Myocyte (in vitro differentiated cells): ENCODE measurements at places on chromosomes 7 and 10.

DNA sequence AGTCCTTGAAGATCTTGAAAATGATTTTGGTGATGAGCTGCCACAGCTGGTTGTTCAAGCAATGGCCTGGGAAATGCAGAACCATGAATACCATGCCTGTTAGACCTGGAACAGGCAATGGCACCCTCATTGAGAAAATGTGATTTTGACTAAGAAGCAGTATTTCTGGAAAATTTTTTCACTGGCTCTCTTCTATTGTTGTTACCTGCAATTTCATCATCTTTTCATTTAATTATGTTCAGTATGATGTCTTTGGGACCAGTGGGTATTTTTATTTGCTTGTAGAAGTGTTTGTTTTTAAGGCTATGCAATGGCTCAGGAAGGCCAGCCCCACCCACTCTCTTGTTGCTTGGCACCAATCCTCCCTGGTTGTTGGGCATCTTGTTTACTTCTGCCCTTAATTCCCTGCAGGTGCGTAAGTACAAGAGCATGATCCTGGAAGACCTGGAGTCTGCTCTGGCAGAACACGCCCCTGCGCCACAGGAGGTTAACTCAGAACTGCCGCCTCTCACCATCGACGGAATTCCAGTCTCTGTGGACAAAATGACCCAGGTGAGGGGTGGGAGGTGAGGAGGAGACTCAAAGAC lies 78.6 kb downstream of the NRF1 start:
- DNase-seq = peak; percentile 5

DNA sequence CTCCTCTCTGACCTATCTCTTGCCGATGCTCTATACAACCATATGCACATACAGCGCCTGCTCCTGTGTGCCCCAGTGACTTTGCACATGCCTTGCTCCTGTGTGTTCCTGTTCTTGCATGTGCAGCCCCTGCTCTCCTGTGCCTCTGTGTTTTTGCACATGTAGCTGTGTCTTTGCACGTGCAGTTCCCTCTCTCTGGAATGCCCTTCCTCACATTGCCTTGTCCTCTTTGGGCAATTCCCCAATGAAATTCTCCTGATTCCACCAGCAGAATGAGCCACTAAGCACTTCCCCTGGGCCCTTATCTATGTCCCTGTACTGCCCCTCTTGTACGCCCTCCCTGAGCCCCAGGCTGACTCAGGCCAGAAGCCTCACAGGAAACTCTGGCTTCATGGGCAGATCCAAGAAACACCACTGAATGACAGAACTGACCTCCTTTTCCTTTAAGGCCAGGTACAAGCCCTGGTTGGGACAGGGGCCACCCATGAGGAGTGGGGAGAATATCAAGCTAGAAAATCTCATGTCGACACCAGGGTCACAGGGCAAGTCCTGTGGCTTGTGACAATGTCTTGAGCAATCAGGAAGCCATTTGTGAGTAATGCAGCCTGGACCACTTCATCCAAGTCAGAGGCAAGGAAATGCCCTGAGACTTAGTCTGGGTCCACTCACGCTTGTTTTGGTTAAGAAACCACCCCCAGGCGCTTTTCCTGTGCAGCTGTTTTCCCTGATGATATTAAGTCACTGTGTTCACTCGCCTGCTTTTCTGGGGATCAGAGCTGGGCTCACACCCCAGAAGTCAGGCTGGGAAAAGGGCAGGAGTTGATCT lies 1.9 kb upstream of the ARHGAP22 start:
- DNase-seq = peak; percentile 84

- DNase-seq = peak; percentile 36
Observed at GRCh38 chr7:135447748-135448147, 62.2 kb downstream of the CNOT4 start.

DNA sequence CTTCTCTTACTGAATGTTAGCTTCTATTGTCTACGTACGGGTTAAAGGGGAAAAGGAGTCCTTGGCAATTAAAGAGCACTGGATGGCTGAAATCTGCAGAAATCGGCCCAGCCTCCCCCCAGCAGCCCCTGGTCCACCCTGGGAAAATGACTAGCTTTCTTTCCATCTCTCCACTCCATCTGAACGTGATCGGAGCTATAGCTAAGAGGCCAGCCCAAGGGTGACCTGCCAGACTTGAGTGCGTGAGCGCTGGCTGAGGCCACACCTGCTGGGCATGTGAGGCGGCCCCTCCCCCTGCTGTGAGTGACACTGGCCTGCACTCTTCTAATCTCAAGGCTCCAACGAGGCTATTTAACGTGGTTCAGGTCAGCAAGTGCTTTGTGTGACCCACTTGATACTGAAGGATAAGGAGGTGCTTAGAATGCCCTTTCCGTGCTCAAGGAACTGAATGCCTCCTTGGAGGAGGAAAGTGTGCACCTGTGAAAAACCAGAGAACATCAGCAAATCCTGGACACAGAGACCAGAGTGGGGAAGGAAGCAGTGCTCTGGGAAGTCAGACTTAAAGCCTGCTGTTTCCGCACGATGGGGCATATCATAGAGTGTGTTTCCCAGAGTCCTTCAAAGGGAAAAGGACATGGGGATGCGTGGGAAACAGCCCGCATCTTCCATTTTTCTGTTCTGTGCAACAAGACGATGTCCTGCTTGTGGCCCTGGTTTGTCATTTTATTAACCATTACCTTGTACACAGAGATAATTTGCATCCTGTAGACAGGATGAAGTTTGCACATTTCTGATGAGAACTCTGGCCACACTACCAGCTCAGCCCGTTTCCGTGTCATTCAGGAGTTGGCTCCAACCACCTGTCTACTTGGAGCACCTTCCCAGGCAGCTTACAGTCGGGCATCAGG lies 12.5 kb upstream of the MNX1 start:
- no peak for DNase-seq

- peak; percentile 75 for DNase-seq
Observed at GRCh38 chr10:125035136-125035535, 93.2 kb downstream of the ZRANB1 start.

DNA sequence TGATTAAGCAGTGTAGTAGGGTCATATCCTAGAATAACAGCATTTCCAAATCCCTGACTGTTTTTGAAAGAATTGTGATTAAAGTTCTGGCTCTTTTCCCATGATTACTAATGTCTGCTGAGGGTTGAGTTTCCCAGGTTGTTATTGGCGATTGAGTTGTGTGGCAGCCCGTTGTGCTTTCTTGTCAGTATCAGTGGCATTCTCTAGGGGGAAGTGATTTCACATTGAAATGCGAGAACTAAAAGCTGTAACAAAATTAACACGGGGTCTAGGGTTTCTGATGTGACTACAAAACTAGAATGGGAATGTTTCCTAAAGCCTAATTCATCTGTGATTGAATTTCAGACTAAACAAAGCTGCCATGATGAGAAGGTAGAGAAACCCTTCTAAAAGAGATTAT lies 349.4 kb downstream of the EXOC4 start:
- peak; percentile 73 for DNase-seq

- DNase-seq = no peak
Observed at GRCh38 chr10:121921238-121921931, 6.4 kb downstream of the ATE1 start.
